ENCODE measurements at places on chromosomes 2 and 18. TPM values are rescaled to one million over a fixed set of nuclear protein-coding genes. Genes with fewer than 3 reads are reported as not detected.

The MYO7B gene
- 118 TPM for total RNA-seq

The DIPK1C gene
- not detected for total RNA-seq

The MAL gene
- 28.8 TPM for total RNA-seq

The CEP76 gene
- total RNA-seq: 10.1 TPM

The AGXT gene
- 1.0 TPM for total RNA-seq

The NEURL3 gene
- 2.1 TPM for total RNA-seq

The FAM136A gene
- total RNA-seq: 29.8 TPM

The HRH4 gene
- 0.29 TPM for total RNA-seq

The MARCHF4 gene
- 0.25 TPM for total RNA-seq

The PSMA8 gene
- not detected for total RNA-seq

The ZNF638 gene
- total RNA-seq: 118 TPM
